Activated CD8-positive, alpha-beta T cell treated with anti-CD3 and anti-CD28 coated beads, Interleukin-2, amount 10 ng/mL, durations not matched to agents 7 days and 5 days (primary cell): ENCODE measurements at places on chromosomes 4 and X. TPM values are rescaled to one million over a fixed set of nuclear protein-coding genes. Genes with fewer than 3 reads are reported as not detected.

The ADH1C gene
- not detected for total RNA-seq

The HSFX2 gene
- total RNA-seq = not detected

The VEGFD gene
- total RNA-seq = not detected

The ARHGEF9 gene
- 26.7 TPM for total RNA-seq

The PLP2 gene
- total RNA-seq = 214 TPM

The C4orf51 gene
- not detected for total RNA-seq

The CLIC2 gene
- 0.16 TPM for total RNA-seq

The GABRG1 gene
- not detected for total RNA-seq

The SHOX gene
- not detected for total RNA-seq

DNA sequence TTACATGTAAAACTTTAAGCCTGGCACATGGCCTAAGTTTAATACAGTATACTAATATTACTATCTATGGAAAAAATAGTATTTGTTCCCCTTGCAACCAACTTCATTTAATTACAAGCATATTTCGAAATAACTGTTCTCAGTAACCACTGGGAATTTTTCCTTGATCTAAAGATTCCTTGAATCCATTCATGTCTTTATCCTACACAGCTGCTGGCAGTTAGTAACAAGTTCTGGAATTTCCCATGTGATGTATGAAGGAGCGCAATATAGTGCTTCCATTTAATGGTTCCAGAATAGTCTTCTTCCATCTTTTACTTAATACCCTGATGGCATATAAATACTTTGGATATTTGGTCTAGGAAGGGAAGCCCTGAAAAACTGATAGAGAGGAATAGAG is 136.5 kb downstream of the AASDH start:
- DNase-seq = no peak
- H3K4me1 ChIP-seq = no peaks in the 10 kb centered on the region
- H3K36me3 ChIP-seq = no peaks in the 10 kb centered on the region
- no peak overlapping the region for H3K27ac ChIP-seq

GRCh38 chr4:98712607-98713006 is 54.2 kb upstream of the TSPAN5 start:
- H3K36me3 ChIP-seq = peaks cover 20% of the 10 kb centered on the region
- no peak overlapping the region for H3K27ac ChIP-seq
- no peaks in the 10 kb centered on the region for H3K27me3 ChIP-seq
- no peak overlapping the region for H3K4me3 ChIP-seq
- H3K4me1 ChIP-seq = peaks cover 12% of the 10 kb centered on the region

DNA sequence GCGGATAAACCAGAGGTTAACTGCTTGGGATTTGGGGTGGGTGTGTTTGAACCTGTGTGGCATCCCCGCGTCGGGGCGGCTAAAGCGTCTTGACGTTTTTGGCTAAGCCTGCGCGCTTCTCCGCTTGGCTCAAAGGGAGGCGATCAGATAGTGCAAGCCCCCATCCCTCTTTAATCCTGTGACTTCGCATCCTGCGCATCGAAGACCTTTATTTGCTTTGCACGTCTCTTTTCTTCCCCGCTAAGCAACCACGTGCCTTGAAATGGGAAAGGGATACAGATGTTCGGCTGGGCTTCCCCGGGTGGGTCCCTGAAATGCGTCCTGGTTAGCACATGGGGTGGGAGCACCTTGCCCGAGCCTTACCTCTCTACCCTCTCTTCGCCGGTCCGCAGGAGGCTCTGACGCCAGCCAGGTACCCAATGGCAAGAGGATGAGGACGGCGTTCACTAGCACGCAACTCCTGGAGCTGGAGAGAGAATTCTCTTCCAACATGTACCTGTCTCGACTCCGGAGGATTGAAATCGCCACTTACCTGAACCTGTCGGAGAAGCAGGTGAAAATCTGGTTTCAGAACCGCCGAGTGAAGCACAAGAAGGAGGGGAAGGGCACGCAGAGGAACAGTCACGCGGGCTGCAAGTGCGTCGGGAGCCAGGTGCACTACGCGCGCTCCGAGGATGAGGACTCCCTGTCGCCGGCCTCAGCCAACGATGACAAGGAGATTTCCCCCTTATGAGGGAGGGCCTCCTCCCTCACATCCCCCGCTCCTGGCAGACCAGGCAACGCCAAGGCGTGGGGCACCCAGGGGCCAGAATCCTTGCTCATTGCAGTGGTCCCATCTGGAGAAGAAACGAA is 1.5 kb downstream of the GSX2 start:
- no peak overlapping the region for H3K27ac ChIP-seq
- peak overlapping the region; percentile 44 for H3K4me3 ChIP-seq
- H3K4me1 ChIP-seq = peaks cover 47% of the 10 kb centered on the region
- peaks cover 86% of the 10 kb centered on the region for H3K27me3 ChIP-seq

DNA sequence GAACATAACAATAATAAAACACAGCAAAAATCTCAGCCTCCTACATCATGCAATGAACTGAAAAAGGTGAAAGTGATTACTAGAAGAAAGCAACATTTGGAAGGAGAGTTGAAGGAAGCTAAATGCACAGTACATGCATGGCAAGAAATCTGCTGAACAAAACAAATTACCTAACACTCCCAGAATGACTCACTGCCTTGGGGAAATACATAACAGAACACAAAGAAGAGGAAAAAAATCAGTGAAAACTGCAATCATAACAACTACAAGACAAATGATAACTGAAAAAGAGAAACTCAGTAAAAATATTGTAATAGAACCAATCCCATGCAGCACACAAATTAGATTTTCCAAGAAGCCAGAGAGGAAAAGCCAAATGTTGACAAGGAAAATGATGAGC is 1513.2 kb downstream of the ARAP2 start:
- H3K27me3 ChIP-seq = no peaks in the 10 kb centered on the region
- no peaks in the 10 kb centered on the region for H3K4me1 ChIP-seq
- DNase-seq = no peak
- no peaks in the 10 kb centered on the region for H3K36me3 ChIP-seq
- no peak overlapping the region for H3K27ac ChIP-seq
- H3K4me3 ChIP-seq = no peak overlapping the region

- H3K4me3 ChIP-seq = no peak overlapping the region
- no peak for DNase-seq
- H3K27me3 ChIP-seq = no peaks in the 10 kb centered on the region
- no peak overlapping the region for H3K27ac ChIP-seq
- peaks cover 9% of the 10 kb centered on the region for H3K4me1 ChIP-seq
Measured at GRCh38 chr4:3107271-3107670, 32.8 kb downstream of the HTT start.

DNA sequence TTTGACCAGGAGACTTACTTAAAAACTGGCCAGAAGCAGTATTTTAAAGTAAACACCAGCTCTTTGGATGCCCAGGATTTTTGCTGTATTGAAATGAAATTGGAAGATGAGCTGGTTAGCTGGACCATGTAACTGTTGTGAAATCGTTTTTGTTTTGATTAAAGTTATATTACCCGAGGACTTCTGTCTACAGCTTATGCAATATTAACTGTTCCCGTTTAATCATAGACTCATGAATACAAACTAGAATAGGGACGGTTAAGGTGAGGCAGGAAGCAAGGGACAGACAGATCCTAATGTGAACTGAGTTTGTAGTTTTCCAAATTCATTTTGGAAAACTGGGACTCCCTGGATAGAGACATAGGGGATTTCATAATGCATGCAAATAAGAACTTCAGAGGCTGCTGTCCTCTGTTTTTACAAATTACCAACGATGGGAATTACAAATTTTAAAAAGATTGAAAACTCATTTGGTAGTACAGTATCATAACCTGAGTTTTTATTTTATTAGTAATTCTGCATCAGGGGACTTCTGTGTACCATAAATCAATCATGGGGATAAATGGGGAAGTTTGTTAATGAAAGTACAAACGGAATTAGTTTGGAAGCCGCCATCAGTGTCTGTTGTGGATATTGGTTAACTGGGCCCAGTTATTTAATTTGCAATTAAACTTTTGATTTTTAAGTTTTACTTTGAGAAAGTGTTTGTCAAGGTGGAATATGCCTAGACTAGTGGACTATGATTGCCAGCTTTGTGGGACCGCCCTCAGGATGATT is 304.4 kb downstream of the AFF2 start:
- H3K27ac ChIP-seq = no peak overlapping the region
- no peaks in the 10 kb centered on the region for H3K36me3 ChIP-seq
- H3K4me3 ChIP-seq = no peak overlapping the region
- H3K4me1 ChIP-seq = no peaks in the 10 kb centered on the region
- DNase-seq = no peak

DNA sequence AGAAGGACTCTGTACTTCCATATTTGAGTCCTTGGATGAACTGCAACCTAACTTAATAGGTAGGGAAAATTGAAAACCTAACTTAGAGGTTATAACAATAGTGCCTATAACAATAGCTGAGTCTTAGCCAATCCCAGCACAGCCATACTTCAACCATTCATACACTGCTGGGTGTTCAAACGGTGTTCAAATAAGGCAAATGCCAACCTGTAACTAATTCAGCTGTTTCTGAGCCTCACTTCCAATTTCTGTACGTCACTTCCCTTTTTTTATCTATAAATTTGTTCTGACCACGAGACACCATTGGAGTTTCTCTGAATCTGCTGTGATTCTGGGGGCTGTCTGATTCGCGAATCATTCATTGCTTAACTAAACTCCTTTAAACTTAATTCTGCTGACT is 9.6 kb upstream of the GRSF1 start:
- peaks cover 1% of the 10 kb centered on the region for H3K36me3 ChIP-seq
- no peak overlapping the region for H3K27ac ChIP-seq
- peaks cover under 1% of the 10 kb centered on the region for H3K4me1 ChIP-seq
- no peaks in the 10 kb centered on the region for H3K27me3 ChIP-seq

DNA sequence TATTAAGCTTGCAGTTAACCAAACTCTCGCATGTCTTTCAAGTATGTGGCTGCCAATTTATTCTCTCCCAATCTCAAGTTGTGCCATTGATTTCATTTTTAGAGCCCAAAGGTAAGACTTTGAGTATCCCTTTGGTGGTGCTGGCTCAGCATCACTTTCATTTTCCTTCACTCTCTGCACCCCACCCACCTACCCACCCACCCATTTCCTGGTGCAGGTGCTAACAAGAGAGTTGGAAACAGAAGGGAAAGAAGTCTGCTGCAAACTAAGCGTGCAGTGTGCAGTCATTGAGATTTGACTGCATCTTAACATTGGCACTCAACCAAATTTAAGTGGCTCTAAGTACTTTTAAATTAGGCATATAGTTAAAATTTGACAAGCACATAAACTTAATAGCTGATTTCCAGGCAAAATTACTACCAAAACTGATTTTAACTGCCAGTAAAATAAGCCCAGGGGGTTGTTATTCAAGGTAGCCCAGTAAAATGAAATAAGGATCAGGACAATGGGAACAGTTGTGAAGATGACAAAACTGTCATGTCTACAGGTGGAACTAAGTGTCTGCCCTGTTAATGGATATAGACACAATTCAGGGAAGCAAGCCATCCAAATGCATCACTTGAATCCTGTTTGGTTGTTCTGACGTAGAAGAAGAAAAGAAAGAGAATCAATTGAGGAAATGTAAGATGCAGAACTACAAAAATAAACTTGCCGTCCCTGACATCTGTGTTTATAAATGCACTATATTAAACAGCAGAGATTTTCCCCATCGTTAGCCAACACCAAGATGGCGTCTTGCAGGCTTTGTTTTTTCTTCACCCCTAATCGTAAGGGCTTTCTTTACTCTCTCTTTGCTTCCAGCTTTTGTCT is 184.2 kb downstream of the KDR start:
- peaks cover 40% of the 10 kb centered on the region for H3K4me1 ChIP-seq
- H3K4me3 ChIP-seq = peak overlapping the region; percentile 36
- peak overlapping the region; percentile 78 for H3K27ac ChIP-seq
- no peaks in the 10 kb centered on the region for H3K36me3 ChIP-seq
- no peaks in the 10 kb centered on the region for H3K27me3 ChIP-seq
- DNase-seq = no peak

DNA sequence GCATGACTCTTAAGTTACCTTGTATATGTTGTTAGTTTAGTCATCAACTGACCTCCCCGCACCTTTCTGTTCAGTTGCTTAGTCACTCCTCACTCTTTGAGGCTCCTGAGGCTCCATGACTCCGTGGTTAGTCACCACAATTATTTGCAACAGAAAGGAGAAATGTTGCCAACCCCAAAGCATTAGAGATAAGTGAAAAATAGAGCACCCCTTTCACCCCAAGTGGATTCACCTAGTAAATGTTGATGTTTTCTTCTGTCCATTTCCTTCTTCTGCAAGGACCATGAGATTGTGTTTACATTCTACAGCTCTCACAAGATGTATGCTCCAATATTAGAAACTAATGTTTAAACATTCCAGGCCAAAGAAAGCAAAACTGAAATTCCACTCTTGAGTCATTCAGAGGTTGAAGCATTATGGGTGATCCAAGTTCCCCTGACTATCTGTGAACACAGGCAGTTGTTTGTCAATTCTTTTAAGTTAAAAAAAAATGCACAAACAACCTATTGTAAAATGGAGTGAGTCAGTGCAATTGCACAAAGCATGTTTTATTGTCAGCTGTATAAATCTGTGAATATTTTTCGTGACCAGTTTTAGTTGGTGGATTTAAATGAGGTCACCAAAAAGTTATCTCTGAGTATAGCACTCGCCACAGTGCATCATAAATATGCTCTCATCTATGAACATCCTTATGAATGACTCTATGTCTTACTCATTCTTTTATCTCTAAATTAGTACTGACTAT is 552.4 kb upstream of the MAGEB2 start:
- H3K4me3 ChIP-seq = no peak overlapping the region
- H3K27ac ChIP-seq = no peak overlapping the region
- no peak for DNase-seq
- H3K36me3 ChIP-seq = no peaks in the 10 kb centered on the region

DNA sequence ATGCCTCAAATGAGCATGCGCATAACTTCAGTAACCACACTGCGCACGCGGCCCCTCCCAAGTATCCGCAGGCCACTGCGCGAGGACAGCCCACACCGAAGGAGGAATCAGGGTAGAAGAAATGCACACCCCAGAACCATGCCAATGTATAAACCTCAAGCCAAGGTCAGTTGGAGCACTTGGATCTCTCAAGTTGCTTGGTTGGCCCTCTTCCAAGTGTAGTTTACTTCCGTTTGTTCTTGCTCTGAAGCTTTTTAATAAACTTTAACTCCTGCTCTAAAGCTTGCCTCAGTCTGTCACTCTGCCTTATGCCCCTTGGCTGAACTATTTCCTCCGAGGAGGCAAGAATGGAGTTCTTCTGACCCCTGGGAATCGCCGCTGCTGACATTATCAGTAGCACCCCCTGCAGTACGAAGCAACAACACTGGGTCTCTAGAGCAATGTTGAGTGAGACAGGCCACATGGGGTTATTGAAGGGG is 22.0 kb upstream of the SPINK2 start:
- no peak for DNase-seq
- no peaks in the 10 kb centered on the region for H3K27me3 ChIP-seq
- H3K36me3 ChIP-seq = no peaks in the 10 kb centered on the region
- no peak overlapping the region for H3K4me3 ChIP-seq

- H3K27me3 ChIP-seq = peaks cover 3% of the 10 kb centered on the region
- H3K4me1 ChIP-seq = peaks cover 8% of the 10 kb centered on the region
- no peaks in the 10 kb centered on the region for H3K36me3 ChIP-seq
- no peak overlapping the region for H3K4me3 ChIP-seq
Measured at GRCh38 chr4:4333265-4333706, 43.2 kb downstream of the ZBTB49 start.

GRCh38 chrX:80876877-80877276 is 67.2 kb upstream of the BRWD3 start:
- no peak overlapping the region for H3K27ac ChIP-seq
- H3K27me3 ChIP-seq = no peaks in the 10 kb centered on the region
- no peak for DNase-seq
- H3K4me1 ChIP-seq = no peaks in the 10 kb centered on the region

- H3K36me3 ChIP-seq = peaks cover 29% of the 10 kb centered on the region
- no peaks in the 10 kb centered on the region for H3K27me3 ChIP-seq
- no peak for DNase-seq
Measured at GRCh38 chrX:19772096-19772821, 115.1 kb downstream of the SH3KBP1 start.

- DNase-seq = no peak
- peaks cover 2% of the 10 kb centered on the region for H3K27me3 ChIP-seq
- H3K27ac ChIP-seq = no peak overlapping the region
- no peaks in the 10 kb centered on the region for H3K4me1 ChIP-seq
Measured at GRCh38 chr4:151860561-151861093, 99.8 kb upstream of the GATB start.
